ENCODE measurements at places on chromosomes 6 and 20.

- no peak for DNase-seq
These were observed 112.8 kb downstream of the TBX18 start for GRCh38 chr6:84651583-84651982.

DNA sequence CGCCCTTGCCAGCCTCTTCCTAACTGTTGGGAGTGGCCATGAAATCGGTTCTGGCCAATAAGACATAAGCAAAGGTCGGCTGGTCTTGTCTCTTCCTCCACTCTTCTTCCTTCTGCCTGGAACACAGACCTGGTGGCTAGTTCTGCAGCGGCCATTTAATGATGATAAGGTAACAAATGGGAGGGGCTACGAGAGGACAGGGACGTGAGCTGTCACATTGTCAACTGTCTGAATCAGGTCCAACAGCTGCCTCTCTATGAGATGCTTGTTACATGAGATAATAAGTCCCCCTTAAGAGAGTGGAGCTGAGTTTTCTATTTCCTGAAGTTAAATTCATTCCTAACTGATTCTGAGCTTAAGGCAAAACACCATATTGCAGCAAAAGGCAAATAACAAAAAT, 12.5 kb upstream of the TMEM242 start:
- DNase-seq = no peak

GRCh38 chr20:47464380-47465101, 37.1 kb upstream of the NCOA3 start:
- no peak for DNase-seq

DNA sequence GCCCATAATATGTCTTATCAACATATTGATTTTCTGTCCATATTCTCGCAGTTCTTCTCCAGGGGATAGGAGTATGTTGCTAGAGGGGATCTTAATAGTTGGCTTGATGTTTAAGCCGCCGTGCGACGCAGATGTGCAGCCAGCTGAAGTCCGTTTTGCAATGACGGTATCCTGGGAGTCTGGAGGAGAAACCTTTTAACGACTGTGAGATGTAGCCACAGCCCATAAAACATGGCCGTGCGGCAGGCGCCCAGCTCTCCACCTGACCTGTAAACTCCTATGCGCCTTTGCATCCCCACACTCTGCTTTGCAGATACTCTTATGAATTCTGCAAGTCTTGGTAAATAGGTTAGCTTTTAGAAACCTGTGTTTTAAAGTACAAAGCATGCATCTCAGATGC, 36.9 kb downstream of the BMP6 start:
- no peak for DNase-seq

GRCh38 chr20:7891705-7892104, 48.6 kb downstream of the HAO1 start:
- DNase-seq = no peak

- DNase-seq = no peak
These were observed 33.9 kb downstream of the SCAF8 start for GRCh38 chr6:154767003-154767723.
